NCI-H1930 (cell line): ENCODE measurements at places on chromosomes 3 and 15.

DNA sequence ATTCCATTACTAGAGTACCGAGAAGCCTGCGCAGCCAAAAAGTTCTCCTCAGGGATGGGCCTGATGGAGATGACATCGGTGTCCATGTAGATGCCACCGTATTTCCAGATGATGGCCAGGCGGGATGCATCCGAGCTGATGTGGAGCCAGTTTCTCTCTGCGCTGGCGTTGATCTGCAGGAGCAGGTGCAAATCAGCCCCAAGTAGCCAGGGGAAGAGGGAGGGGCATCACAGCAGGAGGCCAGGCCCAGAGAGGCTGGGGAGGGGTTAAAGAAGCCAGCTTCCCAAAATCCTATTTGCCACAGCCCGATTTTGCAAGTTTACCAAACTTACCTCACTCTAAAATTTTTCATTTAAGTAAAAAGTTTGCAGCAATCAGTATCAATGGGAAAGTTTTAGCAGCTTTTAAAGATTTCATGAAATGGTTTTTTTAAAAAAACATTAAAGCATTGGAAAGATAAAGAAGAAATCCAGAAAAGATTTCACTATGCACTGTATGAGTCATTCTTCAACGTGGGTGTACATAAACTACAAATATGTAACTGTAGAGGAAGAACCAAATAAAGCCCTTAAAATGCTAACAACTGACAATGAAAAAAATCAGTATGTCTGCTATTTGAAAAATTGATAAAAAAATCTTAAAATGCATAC lies 7.4 kb downstream of the A4GNT start:
- no peak for DNase-seq

GRCh38 chr15:51931638-51932037 lies 39.9 kb downstream of the LEO1 start:
- no peak for DNase-seq

GRCh38 chr15:57557810-57558209 lies 33.9 kb upstream of the MYZAP start:
- DNase-seq: no peak

- DNase-seq: no peak
Observed at GRCh38 chr3:12194669-12195161, 36.0 kb upstream of the TIMP4 start.

- no peak for DNase-seq
Observed at GRCh38 chr15:65926899-65927298, 57.6 kb downstream of the RAB11A start.

DNA sequence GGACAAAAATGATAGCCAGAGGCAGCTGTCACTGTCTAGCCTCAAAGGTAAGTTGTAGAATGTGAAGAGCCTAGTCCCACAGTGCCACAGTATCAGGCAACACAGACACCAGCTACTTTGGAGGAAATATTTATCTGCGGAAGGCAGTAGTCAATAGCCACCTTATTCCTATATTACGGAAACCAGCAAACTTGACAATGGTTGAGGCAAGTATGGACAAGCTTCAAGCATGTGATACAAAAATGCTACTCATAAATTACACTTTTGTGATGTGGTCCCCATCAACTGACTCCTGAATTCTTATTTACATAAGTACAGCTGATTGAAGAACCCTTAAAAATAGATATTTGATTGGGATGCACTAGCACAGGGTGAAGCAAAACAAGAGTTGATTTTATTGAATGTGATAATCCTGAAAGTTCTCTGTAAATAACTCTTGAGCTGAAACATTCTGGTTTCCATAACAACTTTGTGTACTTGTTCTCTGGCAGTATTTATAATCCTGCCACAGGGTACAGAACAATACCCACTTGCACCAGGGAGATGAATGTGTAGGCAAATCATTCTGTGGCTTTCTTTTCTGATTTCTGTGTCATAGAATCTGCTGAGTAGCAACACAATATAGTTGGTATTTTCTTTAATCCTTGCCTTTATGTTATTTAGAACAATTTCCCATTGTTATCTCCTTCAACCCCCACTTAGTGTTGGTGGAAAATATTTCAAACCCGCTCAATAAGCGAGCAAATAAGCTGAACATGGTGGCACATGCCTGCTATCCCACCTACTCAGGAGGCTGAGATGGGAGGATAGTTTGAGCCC lies at the start of gene ANKUB1:
Gene ANKUB1, minus strand, starts transcription at position 103 of the 819 bp plus-strand sequence. CDS start 188 bp downstream, outside the sequence.
- no peak for DNase-seq

GRCh38 chr3:149369991-149370866 lies 7.2 kb downstream of the TM4SF1 start:
- DNase-seq: no peak
